M059J (cell line): ENCODE measurements at places on chromosomes 2 and 18. TPM values are rescaled to one million over a fixed set of nuclear protein-coding genes. Genes with fewer than 3 reads are reported as not detected.

VSNL1 gene
- 0.94 and 2.2 TPM in 2 replicates for total RNA-seq

LRP1B gene
- total RNA-seq, result 0.02 TPM in 1 of 2 replicates, not detected in the other

IL36B gene
- not detected in 2 replicates for total RNA-seq

LYG2 gene
- total RNA-seq, result 0.84 TPM in 1 of 2 replicates, not detected in the other

IHH gene
- not detected in 2 replicates for total RNA-seq

SPR gene
- total RNA-seq, result 24.6 and 29.9 TPM in 2 replicates

FN1 gene
- 610 and 990 TPM in 2 replicates for total RNA-seq

REG1B gene
- not detected in 2 replicates for total RNA-seq

KLHL41 gene
- not detected in 2 replicates for total RNA-seq

EPAS1 gene
- 22.0 and 23.7 TPM in 2 replicates for total RNA-seq

NEDD4L gene
- total RNA-seq, result 39.1 and 54.1 TPM in 2 replicates

HRH4 gene
- not detected in 2 replicates for total RNA-seq

GPR75 gene
- 1.0 and 2.7 TPM in 2 replicates for total RNA-seq

BOLL gene
- not detected in 2 replicates for total RNA-seq

MIB1 gene
- total RNA-seq, result 26.5 and 39.6 TPM in 2 replicates

MARCO gene
- not detected in 2 replicates for total RNA-seq

KDM3A gene
- total RNA-seq, result 9.6 and 22.8 TPM in 2 replicates

SNRNP200 gene
- 26.8 and 51.4 TPM in 2 replicates for total RNA-seq

SCG2 gene
- total RNA-seq, result 14.0 and 18.0 TPM in 2 replicates

RSAD2 gene
- 117 and 157 TPM in 2 replicates for total RNA-seq

SLC4A5 gene
- 0.02 TPM in 1 of 2 replicates, not detected in the other for total RNA-seq

SLC9A4 gene
- not detected in 2 replicates for total RNA-seq

ALKAL2 gene
- not detected in 2 replicates for total RNA-seq

HOXD12 gene
- 0.12 TPM in 1 of 2 replicates, not detected in the other for total RNA-seq

SCYGR4 gene
- not detected in 2 replicates for total RNA-seq

PARD6G gene
- total RNA-seq, result 0.57 and 1.3 TPM in 2 replicates

ACP1 gene
- 99.4 and 125 TPM in 2 replicates for total RNA-seq

CD8B gene
- not detected in 2 replicates for total RNA-seq

MAL gene
- 11.3 and 14.7 TPM in 2 replicates for total RNA-seq

VAPA gene
- total RNA-seq, result 364 and 425 TPM in 2 replicates

RNF125 gene
- total RNA-seq, result 0.07 TPM in 1 of 2 replicates, not detected in the other

CCBE1 gene
- total RNA-seq, result 7.2 and 7.7 TPM in 2 replicates

ERICH2 gene
- not detected in 2 replicates for total RNA-seq

TCF23 gene
- not detected in 2 replicates for total RNA-seq

ZNF892 gene
- 1.6 and 2.7 TPM in 2 replicates for total RNA-seq

CHRND gene
- total RNA-seq, result not detected in 2 replicates

IL18R1 gene
- not detected in 2 replicates for total RNA-seq

MAP3K19 gene
- total RNA-seq, result not detected in 2 replicates
